Activated naive CD4-positive, alpha-beta T cell treated with anti-CD3 and anti-CD28 coated beads, Interleukin-2, amount 10 ng/mL, durations not matched to agents 7 days and 5 days (primary cell): ENCODE measurements at places on chromosomes 7 and 10.

GRCh38 chr7:37933018-37933566 lies 12.7 kb downstream of the EPDR1 start:
- DNase-seq, result no peak

- DNase-seq, result no peak
These were observed 375.7 kb downstream of the CCSER2 start for GRCh38 chr10:84704101-84704500.

DNA sequence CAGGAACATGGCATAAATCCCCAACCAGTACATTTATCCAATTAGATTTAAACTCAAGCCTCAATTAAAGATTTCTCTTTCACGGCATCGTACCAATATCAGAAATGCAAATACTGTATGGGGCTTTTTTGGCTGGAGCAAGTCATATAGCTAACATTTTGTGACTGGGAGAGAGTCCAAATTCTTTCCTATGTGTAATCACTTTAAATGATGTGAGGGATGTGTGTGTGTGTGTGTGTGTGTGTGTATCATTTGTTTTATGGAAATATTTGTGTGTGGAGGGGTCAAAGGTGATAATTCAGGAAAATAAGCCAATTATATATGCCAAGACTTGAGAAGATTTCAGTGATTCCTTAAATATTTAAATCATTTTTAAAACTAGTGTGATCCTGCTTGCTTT lies 196.6 kb downstream of the TRIL start:
- DNase-seq, result no peak

- no peak for DNase-seq
These were observed 45.6 kb upstream of the FGL2 start for GRCh38 chr7:77245015-77245755.

- no peak for DNase-seq
These were observed 57.8 kb downstream of the AUTS2 start for GRCh38 chr7:69656077-69656476.

GRCh38 chr7:8179486-8179885 lies 82.5 kb downstream of the ICA1 start:
- DNase-seq, result no peak

DNA sequence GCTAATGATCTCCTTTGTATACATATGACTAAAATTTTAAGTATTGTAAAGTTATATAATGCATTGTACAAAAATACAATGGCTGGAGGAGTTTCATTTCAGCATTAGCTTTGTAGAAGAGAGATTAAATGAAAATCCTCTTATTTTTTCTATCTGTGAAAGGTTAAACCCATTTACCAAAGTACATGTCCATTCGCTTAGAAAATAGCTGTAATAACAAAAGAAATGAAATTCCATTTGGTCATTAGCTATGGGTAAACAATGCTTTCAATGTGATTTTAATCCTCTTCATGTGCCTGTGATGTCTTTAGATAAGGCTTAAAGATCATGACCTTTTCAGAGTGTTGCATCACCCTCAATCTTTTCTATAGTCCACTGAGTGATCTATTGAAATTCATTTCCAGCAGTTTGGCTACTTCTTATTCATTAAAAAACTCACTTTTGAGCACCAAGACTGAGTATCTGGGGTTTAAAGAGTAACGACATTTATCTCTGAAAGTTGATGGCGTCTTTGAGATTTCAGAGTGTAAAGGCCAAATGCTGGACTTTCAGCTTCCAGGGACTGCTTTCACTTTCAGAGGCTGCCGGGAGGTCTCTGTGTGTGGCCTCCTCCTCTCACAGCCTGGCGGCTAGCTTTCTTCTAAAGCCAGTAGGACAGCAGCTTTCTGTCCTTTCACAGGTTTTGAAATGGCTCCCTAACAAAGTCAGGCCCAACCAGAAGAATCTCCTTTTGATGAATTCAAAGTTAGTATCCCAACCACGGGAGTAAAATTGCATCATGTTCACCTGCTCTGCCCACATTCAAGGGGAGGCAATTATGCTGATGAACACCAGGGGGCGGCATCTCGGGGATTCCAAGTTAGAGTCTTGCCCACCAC lies 701.4 kb upstream of the COBL start:
- DNase-seq, result peak; percentile 23

DNA sequence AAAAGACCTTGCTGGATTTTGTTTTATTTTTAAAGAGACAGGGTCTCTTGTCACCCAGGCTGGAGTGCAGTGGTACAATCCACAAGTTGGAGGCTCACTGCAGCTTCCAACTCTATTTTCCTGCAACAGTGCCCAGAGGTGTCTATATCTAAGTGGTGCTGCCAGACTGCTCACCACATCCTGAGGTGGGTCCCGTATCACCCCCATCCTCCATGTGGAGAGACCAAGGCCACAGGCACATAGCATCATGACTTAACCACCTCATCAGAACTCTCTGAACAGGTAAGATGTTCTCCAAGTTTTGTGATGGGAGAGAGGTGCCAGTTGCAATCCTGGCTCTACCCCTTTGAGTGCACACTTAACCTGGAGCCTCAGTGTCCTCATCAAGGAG lies 98.2 kb downstream of the RNF216 start:
- DNase-seq, result peak; percentile 37

DNA sequence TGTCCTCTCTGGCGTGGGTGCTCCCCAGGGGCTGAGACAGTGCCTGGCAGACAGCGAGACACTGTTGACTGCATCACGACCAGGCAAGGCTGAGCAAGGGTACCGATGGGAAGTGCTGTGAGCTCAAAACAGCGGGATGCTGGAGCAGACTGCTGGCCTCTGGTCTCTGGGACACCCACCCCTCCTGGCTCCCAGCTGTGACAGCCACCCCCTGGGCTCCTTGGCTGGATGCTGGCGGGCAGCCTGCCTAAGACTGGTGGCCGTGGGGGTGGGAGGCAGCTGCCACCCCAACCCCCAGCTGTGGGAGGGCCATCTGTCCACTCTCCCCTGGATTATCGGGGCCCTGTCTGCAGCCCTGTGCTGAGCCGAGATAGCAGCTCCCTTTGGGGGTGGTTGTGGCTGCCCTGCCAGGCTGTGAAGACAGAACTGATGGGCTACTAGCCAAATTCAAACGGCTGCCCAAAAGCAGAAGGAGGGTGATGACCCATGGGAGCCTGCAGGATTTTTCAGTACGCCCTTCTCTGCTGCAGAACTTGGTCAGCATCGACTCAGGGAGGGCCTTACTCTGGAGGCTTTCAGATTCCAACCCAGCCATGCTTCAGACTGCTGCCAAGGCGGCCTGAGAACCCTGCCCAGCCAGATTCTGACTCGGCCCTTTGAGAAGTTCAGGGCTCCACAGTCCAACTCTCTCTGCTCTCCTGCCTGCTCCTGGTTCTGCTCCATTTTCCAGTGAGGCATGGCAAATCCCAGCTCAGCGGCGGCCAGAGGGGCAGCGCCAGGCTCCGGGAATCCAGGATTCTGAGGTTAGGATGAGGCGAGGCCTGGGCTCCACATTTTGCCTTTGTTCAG lies 125.3 kb downstream of the NEURL1 start:
- DNase-seq, result no peak

- DNase-seq, result no peak
These were observed 45.6 kb upstream of the FIGNL1 start for GRCh38 chr7:50495746-50496145.

GRCh38 chr10:12549297-12549696 lies 199.9 kb downstream of the CAMK1D start:
- DNase-seq, result no peak

DNA sequence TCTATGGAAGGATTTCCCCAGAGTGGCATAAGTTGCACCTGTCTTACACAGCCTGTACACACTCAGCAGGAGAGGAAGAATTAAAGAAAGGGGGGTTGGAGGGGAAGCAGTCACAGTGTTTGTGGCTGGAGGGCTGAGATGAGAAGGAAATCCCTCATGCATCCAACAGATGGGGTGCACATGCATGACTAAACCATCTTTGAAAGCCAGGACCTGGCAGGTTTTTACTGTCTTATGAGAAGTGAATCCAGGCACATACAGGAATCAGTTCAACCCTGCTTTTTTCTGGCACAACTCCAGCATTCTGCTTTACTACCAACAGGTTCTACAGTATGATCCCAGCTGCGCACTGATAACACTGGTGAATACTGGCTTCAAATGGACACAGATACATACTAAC lies 107.7 kb downstream of the CACNA2D1 start:
- no peak for DNase-seq

DNA sequence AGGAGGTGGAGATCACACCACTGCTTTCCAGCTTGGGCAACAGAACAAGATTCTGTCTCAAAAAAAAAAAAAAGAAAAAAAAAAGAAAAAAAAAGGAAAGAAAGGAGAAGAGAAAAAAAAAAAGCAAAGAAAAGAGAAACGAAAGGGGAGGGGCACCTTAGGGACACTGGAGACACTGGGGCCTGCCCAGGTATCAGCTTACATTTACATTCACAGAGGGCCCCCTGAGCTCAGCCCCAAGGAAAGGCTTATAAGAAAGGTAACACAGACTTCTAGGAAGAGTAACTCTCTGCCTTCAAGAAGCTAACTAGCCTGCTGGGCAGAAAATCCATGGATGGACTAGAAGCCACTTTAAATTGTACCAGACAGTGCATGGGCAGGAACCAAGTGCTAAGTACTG lies 108.8 kb downstream of the NPY start:
- no peak for DNase-seq

GRCh38 chr10:71782221-71782916 lies 9.0 kb upstream of the VSIR start:
- no peak for DNase-seq

GRCh38 chr10:103186128-103186527 lies 6.9 kb downstream of the NT5C2 start:
- DNase-seq, result no peak

- DNase-seq, result no peak
These were observed 14.4 kb downstream of the MRPL32 start for GRCh38 chr7:42946627-42946950.

DNA sequence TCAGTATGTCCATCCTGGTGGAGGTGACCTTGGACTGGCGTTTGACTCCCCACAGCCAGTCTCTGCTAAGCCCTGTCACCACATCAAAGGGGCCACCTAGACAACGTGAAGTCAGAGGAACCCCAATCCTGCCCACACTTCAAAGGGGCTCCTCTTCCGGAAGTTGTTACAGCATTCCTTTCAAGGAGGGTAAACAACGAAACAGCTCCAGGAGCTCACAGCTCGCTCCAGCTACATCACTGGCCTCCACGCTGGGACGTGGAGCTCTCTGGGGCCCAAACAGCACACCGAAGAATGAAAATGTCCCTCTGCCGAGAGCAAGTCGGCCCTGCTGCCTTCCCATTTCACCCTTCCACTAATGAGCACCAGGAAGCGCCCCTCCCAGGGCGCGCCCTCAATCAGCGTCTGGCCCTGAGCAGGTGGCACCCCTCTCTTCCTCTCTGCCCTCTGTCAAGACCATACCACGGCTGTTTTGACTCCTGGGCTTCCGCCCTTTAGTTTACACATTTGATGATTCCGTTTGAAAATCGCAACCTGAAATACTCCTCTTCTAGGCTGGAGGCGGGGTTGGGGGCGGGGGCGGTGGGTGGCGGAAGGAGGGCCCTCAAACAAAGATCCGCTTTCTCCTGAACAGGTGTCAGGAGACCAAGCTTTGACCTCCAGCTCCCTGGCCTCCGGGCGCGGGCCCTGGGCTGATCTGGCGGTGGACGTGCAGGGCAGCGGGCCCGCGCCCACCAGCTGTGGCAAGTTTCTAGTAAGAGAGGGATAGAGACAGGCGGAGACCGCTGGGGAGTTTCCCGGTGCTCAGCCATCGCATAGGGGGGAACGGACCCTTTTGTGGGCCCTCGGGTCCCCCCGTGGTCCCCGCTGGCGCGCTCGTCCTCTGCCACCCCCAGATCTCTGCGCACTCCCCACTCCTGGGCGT lies 53.1 kb upstream of the KDM7A start:
- DNase-seq, result peak; percentile 82

DNA sequence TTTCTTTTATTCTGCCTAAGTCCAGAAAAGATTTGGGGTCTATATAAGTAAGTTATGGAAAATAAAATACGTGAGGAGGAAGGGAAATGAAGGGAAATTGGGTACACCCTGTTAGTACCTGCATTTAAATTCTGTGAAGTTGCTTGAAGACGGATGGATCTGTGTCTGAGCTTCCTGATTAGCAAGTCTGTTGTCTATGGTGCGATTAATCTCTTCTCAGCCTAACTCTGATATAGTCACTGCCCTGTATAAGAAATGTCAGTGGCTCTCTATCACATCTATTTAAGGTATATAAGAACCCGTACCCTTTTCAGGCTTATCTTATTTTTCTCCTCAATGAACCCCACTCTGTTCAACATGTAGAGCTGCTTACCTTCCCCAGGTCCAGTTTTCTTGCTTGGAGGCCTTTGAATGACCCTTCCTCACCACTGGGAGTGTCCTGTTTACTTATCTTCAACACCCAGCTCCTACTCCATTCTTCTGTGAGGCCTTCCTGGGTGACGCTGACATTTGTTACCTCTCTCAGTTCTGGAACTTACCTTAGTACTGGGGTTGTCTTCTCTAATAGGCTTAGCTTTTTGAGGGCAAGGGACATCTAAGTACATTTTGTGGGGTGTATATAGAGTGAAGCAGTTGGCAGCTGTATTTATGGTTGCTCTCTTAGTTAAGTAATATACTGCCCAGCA lies 149.6 kb upstream of the PRPS1L1 start:
- no peak for DNase-seq

- DNase-seq, result no peak
These were observed 1.4 kb downstream of the EPHB4 start for GRCh38 chr7:100825751-100826513.

DNA sequence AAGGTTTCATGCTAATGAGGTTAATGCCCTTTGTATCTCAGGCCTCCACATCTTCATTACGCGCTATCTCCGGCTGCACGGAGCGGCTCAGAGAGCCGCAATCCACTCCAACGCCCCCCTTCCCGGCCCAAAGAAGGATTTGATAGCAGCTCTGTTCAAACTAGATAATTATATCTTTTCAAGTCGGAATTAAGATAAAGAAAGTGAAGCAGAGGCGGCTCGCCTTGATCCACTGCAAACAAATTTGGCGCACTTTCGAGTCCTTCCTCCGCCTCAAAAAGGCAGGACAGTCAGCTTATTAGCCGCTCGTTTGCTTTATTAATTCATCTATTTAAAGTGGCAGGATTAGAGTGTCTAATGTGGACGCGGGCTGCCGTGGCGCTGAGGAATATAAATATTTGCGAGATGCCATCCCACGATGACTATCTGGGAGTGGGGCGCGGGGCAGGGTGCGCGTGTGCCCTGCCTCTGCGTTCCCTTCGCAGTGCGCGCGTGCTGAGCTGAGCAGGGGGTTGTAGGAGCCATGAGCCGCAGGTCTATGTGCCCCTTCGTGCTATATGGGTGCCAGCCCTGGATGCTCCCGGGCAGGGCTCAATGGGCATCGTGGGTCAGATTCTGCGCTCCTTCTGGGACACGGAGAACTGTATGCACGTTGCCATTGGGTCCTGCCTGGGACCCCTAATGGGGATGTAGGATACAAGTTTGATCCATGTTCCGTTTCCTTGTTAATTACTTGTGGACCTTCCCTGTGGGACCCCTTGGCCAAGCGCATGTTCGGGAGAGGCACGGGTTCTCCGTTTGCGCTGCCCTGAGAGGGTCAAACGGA lies 9.0 kb downstream of the EMX2 start:
- no peak for DNase-seq

GRCh38 chr10:120495226-120496009 lies 38.4 kb downstream of the PLPP4 start:
- DNase-seq, result no peak

DNA sequence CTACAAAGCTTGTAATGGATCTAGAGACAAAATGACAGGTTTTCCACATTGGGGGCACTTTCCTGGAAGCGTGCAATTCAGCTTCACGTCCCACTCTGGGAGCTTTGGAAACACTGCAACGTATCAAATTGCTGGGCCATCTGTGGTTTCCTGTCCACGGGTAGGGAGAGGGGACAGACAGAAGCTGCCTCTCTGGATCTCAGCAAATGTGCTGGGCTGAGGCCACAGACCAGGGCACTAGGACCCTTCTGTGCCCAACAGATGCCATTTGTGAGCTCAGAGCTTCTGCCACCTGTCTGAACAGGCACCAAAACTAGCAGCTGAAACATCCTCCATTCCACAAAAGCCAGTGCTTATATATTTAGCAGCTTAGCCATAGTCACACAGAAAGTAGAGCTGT lies 40.9 kb upstream of the FRMD4A start:
- DNase-seq, result no peak
